ENCODE measurements at places on chromosomes 16 and 17.
A peak's percentile ranks its signal among the peaks of the same experiment; 100 is the strongest.

GRCh38 chr16:8258523-8258922, 331.8 kb downstream of the TMEM114 start:
- DNase-seq, result no peak

- no peak for DNase-seq
These were observed 30.0 kb downstream of the TBC1D16 start for GRCh38 chr17:80005360-80006338.

DNA sequence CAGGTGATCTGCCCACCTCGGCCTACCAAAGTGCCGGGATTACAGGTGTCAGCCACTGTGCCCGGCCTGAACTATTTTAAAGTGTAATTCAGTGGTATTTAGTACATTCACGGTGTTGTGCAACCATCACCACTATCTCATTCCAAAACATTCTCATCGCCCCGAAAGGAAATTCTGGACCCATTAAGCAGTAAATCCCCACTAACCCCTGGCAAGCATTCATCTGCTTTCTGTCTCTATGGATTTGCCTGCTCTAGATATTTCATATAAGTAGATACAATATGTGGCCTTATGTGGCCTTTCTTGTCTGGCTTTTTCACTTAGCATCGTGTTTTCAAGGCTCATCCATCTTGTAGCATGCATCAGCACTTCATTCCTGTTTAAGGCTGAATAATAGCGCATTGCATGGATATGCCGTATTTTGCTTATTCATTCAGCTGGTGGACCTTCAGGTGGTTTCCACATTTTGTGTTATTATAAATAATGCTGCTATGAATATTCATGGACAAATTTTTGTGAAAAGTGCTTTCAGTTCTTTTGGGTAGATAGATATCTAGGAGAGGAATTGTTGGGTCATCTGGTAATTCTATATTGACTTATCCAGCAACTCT, 8.4 kb upstream of the HERPUD1 start:
- peak; percentile 52 for DNase-seq

DNA sequence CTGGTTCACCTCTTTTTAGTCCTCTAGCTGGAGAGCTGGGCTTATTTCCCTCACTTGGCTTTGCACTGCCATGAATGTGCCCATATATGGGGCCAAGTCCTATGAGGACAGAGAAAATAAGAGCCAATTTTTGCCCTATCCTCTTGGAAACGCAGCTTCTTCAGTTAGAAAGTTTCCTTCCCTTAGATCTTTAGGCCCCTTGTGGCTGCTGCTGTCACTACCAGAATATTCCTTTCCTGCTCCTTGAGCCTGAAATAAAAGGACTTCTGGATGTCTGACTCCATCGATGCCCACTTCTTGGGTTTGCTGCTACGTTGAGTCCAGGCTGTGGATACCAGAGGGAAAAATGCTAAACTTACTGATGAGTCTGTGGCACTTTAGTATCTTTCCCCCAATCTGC, 487.1 kb downstream of the GRIN2A start:
- no peak for DNase-seq

GRCh38 chr16:85902366-85903155, 3.6 kb downstream of the IRF8 start:
- DNase-seq, result no peak

Measured in AG04449 (cell line).